ENCODE measurements at places on chromosomes 5 and 9. TPM values are rescaled to one million over a fixed set of nuclear protein-coding genes. Genes with fewer than 3 reads are reported as not detected.

Gene GAS1
- total RNA-seq, result 0.32 TPM

Gene LCN2
- not detected for total RNA-seq

Gene PCDHGB6
- total RNA-seq, result 0.34 TPM

- no peak for DNase-seq
- H3K4me1 ChIP-seq, result no peaks in the 10 kb centered on the region
- no peak overlapping the region for H3K4me3 ChIP-seq
- H3K36me3 ChIP-seq, result no peaks in the 10 kb centered on the region
These were observed 207.5 kb downstream of the NXNL2 start for GRCh38 chr9:88742483-88742882.

DNA sequence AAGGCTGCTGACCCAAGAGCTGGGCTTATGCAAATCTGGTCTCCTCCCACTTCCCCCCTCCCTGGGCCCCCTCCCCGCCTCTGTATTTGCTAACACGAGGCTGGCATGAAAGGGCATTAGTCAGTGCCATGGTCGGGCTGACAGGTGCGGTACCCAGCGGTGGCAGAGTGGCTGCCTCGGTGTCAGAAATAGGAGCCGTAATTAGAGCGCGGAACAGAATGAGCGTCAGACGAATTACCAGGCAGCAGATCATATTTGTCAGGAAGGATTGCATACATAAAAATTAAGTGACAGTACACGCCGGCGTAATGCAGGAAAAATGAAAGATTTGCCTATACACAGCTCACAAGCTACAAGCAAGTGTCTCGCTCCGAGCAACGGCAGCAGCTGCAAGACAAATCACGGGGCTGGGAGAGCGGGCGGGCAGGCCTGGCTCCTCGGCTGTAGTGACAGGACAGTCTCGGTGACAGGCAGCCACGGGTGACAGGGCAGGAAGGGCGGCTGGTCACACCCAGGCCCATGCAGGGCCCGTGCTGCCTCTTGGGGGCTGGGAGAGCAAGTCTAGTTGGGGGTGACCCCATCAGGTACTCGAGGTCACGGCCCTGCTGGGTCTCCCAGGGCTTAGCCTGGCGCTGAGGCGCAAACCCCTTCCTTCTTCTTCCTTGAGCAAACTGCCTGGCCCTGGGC, 72.4 kb downstream of the NEK6 start:
- H3K27ac ChIP-seq, result no peak overlapping the region
- DNase-seq, result no peak
- peaks cover 20% of the 10 kb centered on the region for H3K36me3 ChIP-seq
- H3K27me3 ChIP-seq, result no peaks in the 10 kb centered on the region

GRCh38 chr9:112035166-112035826, 138.7 kb downstream of the UGCG start:
- peaks cover 42% of the 10 kb centered on the region for H3K4me1 ChIP-seq
- H3K4me3 ChIP-seq, result no peak overlapping the region
- H3K27me3 ChIP-seq, result peaks cover 24% of the 10 kb centered on the region
- no peak overlapping the region for H3K27ac ChIP-seq

GRCh38 chr5:158897444-158898160, 202.1 kb downstream of the EBF1 start:
- no peaks in the 10 kb centered on the region for H3K4me1 ChIP-seq
- no peak for DNase-seq
- no peak overlapping the region for H3K4me3 ChIP-seq
- H3K36me3 ChIP-seq, result no peaks in the 10 kb centered on the region
- no peak overlapping the region for H3K27ac ChIP-seq
- peaks cover 7% of the 10 kb centered on the region for H3K27me3 ChIP-seq

- H3K27me3 ChIP-seq, result peaks cover 10% of the 10 kb centered on the region
- no peaks in the 10 kb centered on the region for H3K36me3 ChIP-seq
- no peaks in the 10 kb centered on the region for H3K4me1 ChIP-seq
- no peak overlapping the region for H3K27ac ChIP-seq
- no peak overlapping the region for H3K4me3 ChIP-seq
These were observed 118.6 kb downstream of the GABBR2 start for GRCh38 chr9:98590101-98590500.

GRCh38 chr9:86500031-86500430, 145.8 kb upstream of the TUT7 start:
- no peak for DNase-seq
- no peak overlapping the region for H3K27ac ChIP-seq
- H3K27me3 ChIP-seq, result peaks cover 14% of the 10 kb centered on the region
- no peaks in the 10 kb centered on the region for H3K4me1 ChIP-seq
- no peak overlapping the region for H3K4me3 ChIP-seq
- no peaks in the 10 kb centered on the region for H3K36me3 ChIP-seq

Measured in activated T-helper 2 cell treated with anti-CD3 and anti-CD28 coated beads, Interferon-gamma antibody, Interleukin-2, Interleukin-4, amounts not matched to agents 10 μg/mL and 5 μg/mL and 100 μg/mL, durations not matched to agents 14 hours and 24 hours and 36 hours (primary cell).